CD4-positive, alpha-beta T cell treated with Interleukin-2 at 100 ng/mL for 4 hours (primary cell): ENCODE measurements at places on chromosomes 2 and 18.

DNA sequence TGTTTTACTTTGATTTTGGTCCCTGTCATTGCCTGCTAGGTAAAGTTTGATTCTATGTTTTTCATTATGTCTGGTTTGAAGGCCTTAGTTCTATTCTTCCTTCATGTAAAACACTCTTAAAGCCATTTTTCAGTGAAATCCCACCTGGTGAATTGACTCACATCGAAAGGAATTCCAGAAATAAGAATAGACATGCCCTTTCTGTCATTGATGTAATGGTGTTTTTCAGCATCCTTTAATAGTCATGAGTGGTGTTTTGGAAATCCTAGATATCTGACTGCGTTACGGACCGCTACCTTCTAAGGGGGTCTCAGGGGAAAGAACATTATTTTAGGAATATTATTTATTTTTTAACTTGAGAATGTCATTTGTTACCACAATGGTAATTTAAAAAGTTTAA lies 104.5 kb upstream of the ZEB2 start:
- no peak for DNase-seq

- no peak for DNase-seq
Observed at GRCh38 chr2:43102366-43103092, 123.9 kb downstream of the ZFP36L2 start.

DNA sequence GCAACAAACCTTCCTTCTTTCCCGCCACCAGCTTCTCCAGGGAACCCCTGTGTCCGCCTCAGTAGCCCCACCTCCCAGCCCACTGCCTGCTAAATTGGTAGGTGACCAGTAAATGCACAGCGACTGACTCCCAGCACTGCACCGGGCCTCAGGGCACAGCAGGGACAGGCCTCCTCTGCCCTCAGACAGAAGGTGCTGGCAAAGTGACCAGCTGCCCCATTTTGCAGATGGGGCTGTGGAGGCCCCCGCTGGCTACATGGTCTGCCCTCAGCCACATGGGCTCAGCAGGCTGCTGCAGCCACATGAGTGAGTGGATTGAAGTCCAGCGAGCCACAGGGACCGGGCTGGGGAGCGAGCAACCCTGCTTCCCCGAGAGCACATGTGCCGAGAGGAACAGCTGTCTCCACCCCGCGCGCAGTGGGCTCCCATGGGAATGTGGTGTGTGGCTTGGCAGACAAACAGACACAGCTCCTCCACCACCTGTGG lies 7.8 kb upstream of the NPPC start:
- no peak for DNase-seq

DNA sequence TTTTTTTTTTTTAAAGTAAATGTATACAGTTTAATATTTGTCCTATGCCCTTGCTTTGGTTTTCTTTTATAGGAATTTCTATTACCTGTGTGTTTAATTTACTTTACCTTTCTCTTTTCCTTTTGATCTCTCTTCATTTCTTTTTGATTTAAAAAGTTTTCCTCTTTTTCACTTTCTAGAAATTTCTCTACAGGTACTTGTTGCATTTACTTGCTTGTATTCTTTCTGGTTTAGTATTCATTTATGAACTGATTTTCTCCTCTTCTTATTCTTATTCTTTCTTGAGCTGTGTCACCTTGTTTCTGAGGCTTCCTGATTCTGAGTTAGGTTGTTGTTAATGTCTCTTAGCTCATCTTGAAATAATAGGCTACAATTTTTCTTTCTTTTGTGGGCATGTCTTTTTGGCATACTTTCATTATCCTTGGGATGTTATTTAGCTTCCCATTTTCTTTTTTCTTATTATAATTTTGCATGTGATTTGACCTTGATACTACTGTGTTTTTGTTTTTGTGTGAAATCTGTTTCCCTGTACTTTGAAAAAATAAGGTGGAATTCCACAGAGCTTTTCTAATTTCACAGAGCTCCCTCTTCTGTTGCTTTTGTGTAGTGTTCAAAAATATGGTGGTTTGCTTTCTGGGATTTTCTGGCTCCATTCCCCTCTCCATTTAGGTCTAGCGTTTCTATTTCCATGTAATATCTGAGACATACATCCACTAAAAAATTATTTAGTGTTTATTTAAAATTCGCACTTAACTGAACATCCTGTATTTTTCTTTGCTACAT lies 25.5 kb upstream of the ALMS1 start:
- DNase-seq: no peak

- peak; percentile 60 for DNase-seq
Observed at GRCh38 chr2:234137400-234138014, 87.0 kb downstream of the SPP2 start.

- no peak for DNase-seq
Observed at GRCh38 chr2:138432971-138433370, 68.6 kb upstream of the SPOPL start.

GRCh38 chr2:157722580-157723234 lies 94.0 kb upstream of the ACVR1C start:
- DNase-seq: no peak

GRCh38 chr2:48578313-48578712 lies 39.3 kb upstream of the GTF2A1L start:
- no peak for DNase-seq

- DNase-seq: no peak
Observed at GRCh38 chr18:78993014-78993926, 13.7 kb downstream of the SALL3 start.

- no peak for DNase-seq
Observed at GRCh38 chr2:203809991-203810510, 57.5 kb upstream of the CTLA4 start.

GRCh38 chr2:20447437-20448245 lies 767 bp downstream of the RHOB start:
- DNase-seq: no peak

DNA sequence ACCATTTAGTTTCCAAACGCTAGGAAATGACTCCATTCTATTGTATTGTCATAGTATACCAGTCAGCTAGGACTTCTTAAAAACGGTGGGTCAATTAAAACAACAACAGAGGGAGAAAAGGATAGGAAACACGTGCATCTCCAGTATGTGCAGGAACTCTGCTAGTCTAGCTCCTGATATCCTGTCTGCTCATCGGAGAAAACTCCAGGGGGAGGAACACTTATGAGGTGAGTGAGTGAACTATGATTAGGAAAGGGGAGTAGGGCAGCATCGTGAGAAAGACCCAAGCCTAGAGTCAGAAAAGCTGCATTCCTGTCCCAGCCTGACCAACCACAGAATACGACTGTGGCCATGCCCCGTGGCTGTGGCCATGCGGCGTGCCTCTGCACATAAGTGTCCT lies 34.2 kb downstream of the DTNB start:
- no peak for DNase-seq

DNA sequence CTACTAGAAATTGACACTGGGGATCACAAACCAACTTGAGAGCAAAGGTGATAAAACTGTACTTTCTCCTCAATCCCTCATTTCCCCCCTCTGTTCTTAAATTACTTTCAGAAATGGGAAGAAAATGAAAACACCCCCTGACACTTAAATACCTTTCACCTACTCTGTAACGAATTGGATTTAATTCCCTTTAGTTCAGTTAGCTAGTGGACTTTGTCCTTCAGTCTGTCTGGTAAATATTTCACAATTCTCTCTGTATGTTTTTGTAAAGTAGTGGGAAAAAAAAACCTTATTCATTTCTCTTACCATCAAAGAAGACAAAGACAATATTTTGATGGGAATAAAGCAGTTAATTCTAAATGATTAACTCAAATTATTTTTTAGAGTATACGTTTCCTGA lies 85.7 kb downstream of the CDH2 start:
- DNase-seq: no peak

DNA sequence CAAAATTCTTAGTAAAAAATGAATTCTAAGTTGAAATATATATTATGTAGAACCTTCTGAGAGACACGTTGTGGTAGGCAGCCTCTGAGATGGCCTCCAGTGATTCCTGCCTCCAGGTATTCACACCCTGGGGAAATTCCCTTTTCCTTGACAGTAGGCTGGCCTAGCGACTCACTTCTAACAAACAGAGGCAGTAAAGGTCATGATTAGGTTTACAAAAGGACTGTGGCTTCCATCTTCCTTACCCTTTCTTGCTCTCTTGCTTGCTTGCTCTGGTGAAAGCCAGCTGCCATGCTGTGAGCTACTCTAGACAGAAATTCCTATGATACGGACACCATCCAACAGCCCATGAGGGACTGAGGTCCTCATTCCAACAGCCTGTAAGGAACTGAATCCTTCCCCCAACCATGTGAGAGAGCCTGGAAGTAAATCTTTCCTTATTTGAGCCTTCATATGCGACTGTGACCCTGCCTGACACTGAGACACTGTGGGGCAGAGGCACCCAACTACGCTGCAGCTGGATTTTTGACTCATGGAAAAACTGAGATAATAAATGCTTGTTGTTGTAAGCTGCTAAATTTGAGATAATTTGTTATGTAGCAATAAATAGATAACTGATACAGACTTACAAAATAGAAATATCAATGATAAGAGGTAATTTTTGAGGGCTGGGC lies 32.7 kb upstream of the SERTAD2 start:
- DNase-seq: no peak

GRCh38 chr2:207108440-207108839 lies 57.3 kb downstream of the KLF7 start:
- no peak for DNase-seq

- DNase-seq: no peak
Observed at GRCh38 chr2:158115202-158115767, 13.6 kb downstream of the UPP2 start.

DNA sequence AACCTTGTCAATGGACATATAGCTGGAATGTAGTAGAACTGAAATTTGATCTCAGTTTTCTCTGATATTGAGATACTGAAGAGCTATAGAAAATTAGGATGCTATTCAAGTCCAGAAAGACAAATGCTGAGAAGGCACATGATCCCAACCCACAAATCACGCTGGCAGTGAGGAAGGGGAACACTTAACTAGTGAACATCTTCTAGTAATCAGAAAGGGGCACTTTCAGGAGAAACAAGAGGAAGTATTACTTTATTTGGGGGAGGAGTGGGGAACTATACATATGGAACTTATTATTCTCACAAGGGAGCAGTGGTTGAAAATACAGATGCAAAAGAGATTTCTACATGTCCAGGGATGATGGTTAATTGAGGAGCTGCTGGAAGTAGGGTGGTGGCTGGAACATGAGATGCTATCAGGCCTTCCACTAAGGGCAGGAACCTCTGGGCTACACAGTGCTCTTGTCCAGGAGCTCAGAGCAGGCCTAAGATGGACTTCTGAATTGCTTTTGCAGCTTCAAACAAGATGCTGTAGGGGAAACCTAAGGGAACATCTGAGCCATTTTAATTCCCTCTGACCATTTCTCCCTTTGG lies 79.3 kb downstream of the TGFA start:
- DNase-seq: no peak

DNA sequence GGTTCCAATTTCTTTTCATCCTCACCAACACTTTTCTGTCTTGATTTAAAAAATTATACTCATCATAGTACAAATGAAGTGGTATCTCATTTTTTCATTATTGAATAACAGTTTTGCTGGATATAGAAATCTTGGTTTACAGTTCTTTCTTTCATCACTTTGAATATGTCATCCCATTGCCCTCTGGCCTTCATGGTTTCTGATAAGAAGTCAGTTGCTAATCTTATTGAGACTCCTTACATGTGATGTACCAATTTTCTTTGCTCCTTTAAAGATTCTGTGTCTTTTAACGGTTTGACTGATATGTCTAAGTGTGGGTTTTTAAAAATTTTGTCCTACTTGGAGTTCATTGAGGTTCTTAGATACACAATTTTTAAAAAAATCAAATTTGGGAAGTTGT lies 35.0 kb downstream of the SLC3A1 start:
- DNase-seq: no peak

DNA sequence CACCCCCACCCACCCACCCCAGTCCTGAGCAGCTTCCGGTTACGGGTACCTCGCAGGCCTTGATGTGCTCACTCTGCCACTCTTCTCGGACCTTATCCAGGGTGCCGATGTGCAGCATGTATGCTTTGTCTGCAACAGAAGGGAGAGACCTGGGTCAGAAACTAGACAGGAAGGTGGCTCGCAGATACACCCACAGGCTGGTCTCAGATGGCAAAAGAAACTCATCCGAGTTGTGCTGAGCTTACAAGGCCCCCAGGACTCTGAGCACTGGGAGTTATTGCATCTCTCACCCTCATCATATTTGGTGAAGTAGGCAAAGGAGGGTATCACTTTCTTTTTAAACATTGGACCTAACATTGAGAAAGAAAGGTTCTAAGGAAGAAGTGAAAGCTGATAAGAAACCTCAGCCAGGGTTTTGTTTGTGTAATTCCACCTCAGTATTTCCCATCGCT lies 30.6 kb upstream of the EPG5 start:
- peak; percentile 26 for DNase-seq

GRCh38 chr18:2050702-2051201 lies 520.6 kb downstream of the METTL4 start:
- no peak for DNase-seq

- DNase-seq: no peak
Observed at GRCh38 chr2:76759634-76760366, 762.4 kb downstream of the LRRTM4 start.

- DNase-seq: no peak
Observed at GRCh38 chr2:2708575-2709430, 377.7 kb upstream of the MYT1L start.

- DNase-seq: no peak
Observed at GRCh38 chr2:44652701-44653100, 288.8 kb upstream of the SIX3 start.

DNA sequence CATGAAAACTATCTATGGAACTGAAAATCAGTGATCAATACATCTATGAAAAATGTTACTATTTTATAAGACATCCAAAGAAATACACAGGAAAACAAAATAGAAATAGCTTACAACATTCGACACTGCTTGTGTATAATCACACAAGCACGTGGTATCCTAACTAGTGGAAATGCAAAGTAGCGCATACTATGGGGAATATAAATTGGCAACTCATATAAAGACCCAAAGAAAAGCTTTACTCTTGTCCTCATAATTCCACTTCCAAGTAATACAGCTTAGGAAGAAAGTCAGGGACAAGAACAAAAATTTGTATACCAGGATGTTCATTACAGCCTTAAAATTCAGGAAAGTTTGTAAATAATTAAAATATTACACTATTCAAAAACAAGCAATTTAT lies 384.6 kb downstream of the NRXN1 start:
- DNase-seq: no peak

GRCh38 chr2:30775833-30776232 lies 31.4 kb downstream of the CAPN13 start:
- no peak for DNase-seq

- no peak for DNase-seq
Observed at GRCh38 chr18:37671119-37671518, 105.5 kb upstream of the CELF4 start.

- no peak for DNase-seq
Observed at GRCh38 chr2:241228081-241228859, 39.8 kb downstream of the ANO7 start.

- no peak for DNase-seq
Observed at GRCh38 chr2:221999717-222000116, 299.1 kb downstream of the PAX3 start.

- no peak for DNase-seq
Observed at GRCh38 chr2:39484620-39485495, 47.8 kb upstream of the MAP4K3 start.

GRCh38 chr2:37635504-37636380 lies 35.7 kb downstream of the CDC42EP3 start:
- peak; percentile 89 for DNase-seq
